ENCODE measurements at places on chromosomes 16 and 17. TPM values are rescaled to one million over a fixed set of nuclear protein-coding genes. Genes with fewer than 3 reads are reported as not detected.

The RPH3AL gene
- total RNA-seq, result 39.9 TPM

The FOXN1 gene
- not detected for total RNA-seq

The CEP112 gene
- 6.5 TPM for total RNA-seq

The HOXB4 gene
- total RNA-seq, result not detected

The CACNG3 gene
- not detected for total RNA-seq

The SALL1 gene
- 1.6 TPM for total RNA-seq

The GPR142 gene
- total RNA-seq, result not detected

The CES5A gene
- not detected for total RNA-seq

The DNAI2 gene
- not detected for total RNA-seq
